Fibroblast of the aortic adventitia (primary cell): ENCODE measurements at places on chromosomes 12 and 14. TPM values are rescaled to one million over a fixed set of nuclear protein-coding genes. Genes with fewer than 3 reads are reported as not detected.

Gene LARP4
- total RNA-seq: 33.8 and 47.5 TPM in 2 replicates

Gene SDR9C7
- not detected in 2 replicates for total RNA-seq

Gene TXNRD1
- 350 and 651 TPM in 2 replicates for total RNA-seq

Gene FOXN4
- total RNA-seq: not detected in 2 replicates

Gene PMCH
- 0.27 TPM in 1 of 2 replicates, not detected in the other for total RNA-seq

Gene STXBP6
- total RNA-seq: 0.27 and 2.7 TPM in 2 replicates

Gene KLRG1
- total RNA-seq: 1.2 TPM in 1 of 2 replicates, not detected in the other

Gene TPPP2
- not detected in 2 replicates for total RNA-seq

Gene RERGL
- not detected in 2 replicates for total RNA-seq

Gene TAS2R46
- total RNA-seq: 4.7 and 8.8 TPM in 2 replicates

Gene P2RX4
- 2.7 and 9.1 TPM in 2 replicates for total RNA-seq

Gene GARIN6
- not detected in 2 replicates for total RNA-seq

Gene PIK3C2G
- 0.09 TPM in 1 of 2 replicates, not detected in the other for total RNA-seq

Gene GPR132
- 0.09 and 0.16 TPM in 2 replicates for total RNA-seq

Gene MYF6
- total RNA-seq: not detected in 2 replicates

Gene SPX
- total RNA-seq: 0.54 and 0.82 TPM in 2 replicates

Gene RHEBL1
- 0.25 and 0.54 TPM in 2 replicates for total RNA-seq

Gene KNTC1
- total RNA-seq: 14.9 and 69.3 TPM in 2 replicates

Gene TAMALIN
- 7.3 TPM in 2 replicates for total RNA-seq

Gene HCFC2
- total RNA-seq: 28.3 and 30.5 TPM in 2 replicates

Gene TTC6
- total RNA-seq: 0.16 and 0.36 TPM in 2 replicates

Gene RNASE7
- not detected in 2 replicates for total RNA-seq

Gene IKZF4
- total RNA-seq: 0.65 and 3.4 TPM in 2 replicates

Gene KRT74
- total RNA-seq: not detected in 2 replicates

Gene LTA4H
- 68.1 and 88.2 TPM in 2 replicates for total RNA-seq

Gene CCDC177
- total RNA-seq: not detected in 2 replicates

Gene SERPINA9
- total RNA-seq: not detected in 2 replicates

Gene MGST1
- total RNA-seq: 203 and 229 TPM in 2 replicates

Gene LRTM2
- not detected in 2 replicates for total RNA-seq

Gene REM2
- total RNA-seq: 0.09 TPM in 1 of 2 replicates, not detected in the other

Gene GALNT16
- 1.6 and 4.6 TPM in 2 replicates for total RNA-seq

Gene DICER1
- total RNA-seq: 46.6 and 106 TPM in 2 replicates

Gene GLIPR1L1
- not detected in 2 replicates for total RNA-seq

Gene SLCO1C1
- total RNA-seq: 0.09 and 0.25 TPM in 2 replicates

Gene TMEM263
- total RNA-seq: 136 and 138 TPM in 2 replicates

Gene KLRC1
- total RNA-seq: not detected in 2 replicates

Gene KRT5
- not detected in 2 replicates for total RNA-seq

Gene GPX2
- not detected in 2 replicates for total RNA-seq

Gene GLTP
- 15.8 and 55.1 TPM in 2 replicates for total RNA-seq

Gene KRT71
- not detected in 2 replicates for total RNA-seq
